ENCODE measurements at places on chromosomes 12 and 14.

DNA sequence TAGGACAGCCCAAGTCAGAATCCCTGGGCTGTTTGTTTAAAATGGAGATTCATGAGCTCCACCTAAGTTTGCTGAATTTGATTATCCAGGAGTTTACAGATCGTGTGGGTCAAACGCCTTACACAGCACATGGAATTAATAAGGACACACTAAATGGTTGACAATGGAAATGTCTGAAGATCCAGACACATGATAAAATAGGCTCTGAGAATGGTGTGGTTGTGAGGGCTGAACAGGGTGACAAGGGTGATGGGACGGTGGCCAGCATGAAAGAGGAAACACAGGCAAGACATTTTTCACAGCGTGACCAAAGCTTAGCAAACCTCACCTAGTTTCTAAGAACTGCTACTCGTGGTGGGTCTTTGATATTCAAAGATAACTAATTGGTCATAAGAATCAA is 12.5 kb downstream of the VWF start:
- no peak overlapping the region for H3K27ac ChIP-seq
- H3K27me3 ChIP-seq, result no peaks in the 10 kb centered on the region
- peaks cover 4% of the 10 kb centered on the region for H3K4me1 ChIP-seq
- H3K4me3 ChIP-seq, result no peak overlapping the region

GRCh38 chr12:113075137-113075683 is 18.7 kb downstream of the DTX1 start:
- H3K27me3 ChIP-seq, result no peaks in the 10 kb centered on the region
- no peak overlapping the region for H3K27ac ChIP-seq
- H3K4me1 ChIP-seq, result peaks cover 52% of the 10 kb centered on the region
- H3K36me3 ChIP-seq, result peaks cover 6% of the 10 kb centered on the region
- H3K4me3 ChIP-seq, result peak overlapping the region; percentile 20
- no peak for DNase-seq

GRCh38 chr12:40691913-40692764 is at the start of gene CNTN1:
Gene CNTN1, plus strand, starts transcription at chr12:40692439.
- H3K4me1 ChIP-seq, result no peaks in the 10 kb centered on the region
- DNase-seq, result no peak
- no peaks in the 10 kb centered on the region for H3K36me3 ChIP-seq
- H3K27ac ChIP-seq, result no peak within 1 kb of the TSS
- peaks cover 16% of the 10 kb centered on the region for H3K27me3 ChIP-seq

DNA sequence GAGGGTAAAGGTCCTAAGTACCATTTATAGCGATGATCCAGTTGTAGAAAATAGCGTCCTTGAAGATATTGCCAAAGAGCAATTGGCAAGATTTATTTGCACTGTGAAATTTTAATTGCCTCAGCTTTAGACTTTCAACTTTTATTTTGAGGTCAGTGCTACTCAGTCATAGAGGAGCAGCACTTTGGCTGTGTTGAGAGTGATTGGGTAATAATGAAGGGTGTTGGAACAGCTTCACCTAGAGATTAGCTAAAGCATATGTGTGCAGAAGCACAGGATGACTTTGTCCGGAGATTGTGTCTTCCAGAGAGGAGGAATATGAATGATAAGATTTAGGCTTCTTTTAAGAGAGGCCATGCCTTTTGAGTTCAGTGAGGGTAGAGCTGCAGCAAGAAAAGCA is 164.8 kb downstream of the NPAS3 start:
- peaks cover 4% of the 10 kb centered on the region for H3K27me3 ChIP-seq
- H3K4me1 ChIP-seq, result no peaks in the 10 kb centered on the region
- DNase-seq, result no peak
- H3K36me3 ChIP-seq, result no peaks in the 10 kb centered on the region
- no peak overlapping the region for H3K27ac ChIP-seq

DNA sequence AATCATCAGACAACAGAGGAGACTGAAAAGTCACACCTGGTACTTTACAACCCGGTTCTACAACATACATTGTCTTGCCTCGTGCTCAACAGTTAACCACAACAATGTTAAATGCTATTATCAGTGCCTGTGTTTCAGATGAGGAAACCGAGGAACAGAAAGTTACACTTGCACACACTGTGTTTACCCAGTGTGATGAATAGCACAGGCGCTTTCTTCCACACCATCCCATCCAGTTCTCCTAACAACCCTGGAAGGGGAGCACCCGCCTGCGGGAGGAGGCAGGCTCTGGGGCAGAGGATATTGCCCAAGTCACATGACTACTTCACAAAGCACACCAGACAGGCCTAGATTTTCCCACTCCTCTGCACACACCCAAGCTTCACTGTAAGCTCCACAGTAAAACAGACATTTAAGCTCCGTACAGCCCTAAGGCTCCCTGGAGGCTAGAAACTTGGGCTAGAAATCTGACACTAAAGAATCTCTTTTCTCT is 21.8 kb downstream of the NCKAP5L start:
- no peaks in the 10 kb centered on the region for H3K27me3 ChIP-seq
- H3K4me1 ChIP-seq, result peaks cover 10% of the 10 kb centered on the region
- no peak overlapping the region for H3K27ac ChIP-seq

DNA sequence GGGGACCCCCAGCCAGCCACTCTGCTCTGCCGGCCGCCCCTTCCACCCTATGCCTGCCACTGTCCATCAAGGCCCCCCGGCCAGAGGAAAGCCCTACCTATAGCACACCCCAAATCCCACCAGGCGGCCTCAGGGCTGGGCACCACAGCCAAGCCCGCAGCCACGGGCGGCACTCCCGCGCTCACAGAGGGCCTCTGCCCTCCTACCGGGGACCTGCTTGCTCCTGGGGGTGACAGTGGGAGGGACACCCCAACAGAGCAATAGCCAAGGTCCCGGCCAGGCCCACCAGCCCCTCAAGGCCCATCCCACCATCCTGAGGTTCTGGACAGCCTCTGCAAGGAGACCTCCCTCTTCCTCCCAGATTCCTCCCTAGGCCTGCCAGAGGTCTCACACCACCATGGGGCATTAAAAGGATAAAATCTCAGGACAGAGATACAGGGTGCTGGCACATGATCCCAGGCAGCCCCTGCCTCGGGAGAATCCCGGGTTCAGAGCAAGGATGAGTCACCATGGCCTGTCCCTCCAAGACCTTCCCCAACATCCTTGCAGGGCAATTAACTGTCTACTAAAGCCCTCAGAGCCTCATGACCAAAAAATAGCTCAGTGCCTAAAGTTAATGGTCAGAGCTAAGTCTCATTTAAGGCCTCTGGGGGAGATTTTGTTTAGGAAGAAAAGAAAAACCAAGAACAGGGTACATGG is 17.1 kb downstream of the CCDC85C start:
- H3K36me3 ChIP-seq, result no peaks in the 10 kb centered on the region
- no peak overlapping the region for H3K27ac ChIP-seq
- no peaks in the 10 kb centered on the region for H3K27me3 ChIP-seq
- no peak overlapping the region for H3K4me3 ChIP-seq
- H3K4me1 ChIP-seq, result peaks cover 8% of the 10 kb centered on the region

- DNase-seq, result peak; percentile 79
- H3K4me3 ChIP-seq, result peak overlapping the region; percentile 88
- peak overlapping the region; percentile 98 for H3K27ac ChIP-seq
- no peaks in the 10 kb centered on the region for H3K27me3 ChIP-seq
- peaks cover 55% of the 10 kb centered on the region for H3K4me1 ChIP-seq
Measured at GRCh38 chr12:53078425-53079225, 565 bp downstream of the SPRYD3 start.

- no peak overlapping the region for H3K27ac ChIP-seq
- peaks cover 3% of the 10 kb centered on the region for H3K36me3 ChIP-seq
Measured at GRCh38 chr14:50947446-50947845, 3.2 kb upstream of the PYGL start.

DNA sequence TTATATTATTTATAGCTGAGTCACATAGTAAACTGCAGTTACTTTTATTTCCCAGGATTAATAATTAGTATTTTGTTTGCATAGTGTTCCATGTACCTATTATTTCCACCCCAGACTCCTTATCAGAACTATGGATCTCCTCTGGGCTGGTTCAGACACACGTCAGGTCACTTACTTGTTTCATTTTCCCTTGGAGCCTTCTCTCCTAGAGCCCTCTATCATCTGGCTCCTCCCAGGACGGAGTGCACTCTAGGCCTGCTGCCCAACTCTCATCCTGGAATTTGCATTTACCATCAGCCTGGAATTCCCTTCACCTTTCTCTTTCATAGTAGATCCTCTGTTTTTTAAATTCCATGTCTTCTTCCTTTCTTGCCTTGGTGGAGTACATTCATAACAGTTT is 28.5 kb upstream of the GALNT16 start:
- H3K4me3 ChIP-seq, result no peak overlapping the region
- DNase-seq, result no peak
- no peaks in the 10 kb centered on the region for H3K4me1 ChIP-seq
- H3K27me3 ChIP-seq, result no peaks in the 10 kb centered on the region

Measured in naive thymus-derived CD8-positive, alpha-beta T cell (primary cell).